Posterior vena cava (tissue), 2 donors: ENCODE measurements at places on chromosomes 13 and 19. TPM values are rescaled to one million over a fixed set of nuclear protein-coding genes. Genes with fewer than 3 reads are reported as not detected.
A peak's percentile ranks its signal among the peaks of the same experiment; 100 is the strongest.

Gene BCL2L12
- total RNA-seq, result 9.3 TPM

- DNase-seq, result no peak
Observed at GRCh38 chr13:64928696-64929499, 2301.2 kb downstream of the PCDH9 start.

DNA sequence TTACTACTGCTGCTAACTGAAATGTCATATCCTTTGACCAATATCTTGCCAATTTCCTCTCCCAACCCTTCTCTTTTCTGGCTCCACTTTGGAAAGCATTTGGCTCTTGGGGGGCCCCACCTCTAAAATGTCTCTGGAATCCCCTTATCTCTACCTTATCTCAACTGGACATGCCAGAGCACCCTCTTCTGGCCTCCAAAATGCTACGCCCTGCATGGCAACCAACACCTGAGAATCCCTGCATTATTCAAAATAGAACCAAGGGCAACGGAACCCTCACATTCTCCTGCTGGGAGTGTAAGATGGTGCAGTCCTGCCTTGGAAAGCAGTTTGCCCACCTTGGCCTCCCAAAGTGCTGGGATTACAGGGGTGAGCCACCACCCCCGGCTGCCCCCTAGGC, 35.3 kb downstream of the CERS4 start:
- no peak for DNase-seq

Gene TMPRSS9
- total RNA-seq, result not detected

GRCh38 chr13:20721454-20722357, 18.2 kb downstream of the IL17D start:
- DNase-seq, result peak; percentile 88

Gene GYS1
- total RNA-seq, result 39.5 TPM

DNA sequence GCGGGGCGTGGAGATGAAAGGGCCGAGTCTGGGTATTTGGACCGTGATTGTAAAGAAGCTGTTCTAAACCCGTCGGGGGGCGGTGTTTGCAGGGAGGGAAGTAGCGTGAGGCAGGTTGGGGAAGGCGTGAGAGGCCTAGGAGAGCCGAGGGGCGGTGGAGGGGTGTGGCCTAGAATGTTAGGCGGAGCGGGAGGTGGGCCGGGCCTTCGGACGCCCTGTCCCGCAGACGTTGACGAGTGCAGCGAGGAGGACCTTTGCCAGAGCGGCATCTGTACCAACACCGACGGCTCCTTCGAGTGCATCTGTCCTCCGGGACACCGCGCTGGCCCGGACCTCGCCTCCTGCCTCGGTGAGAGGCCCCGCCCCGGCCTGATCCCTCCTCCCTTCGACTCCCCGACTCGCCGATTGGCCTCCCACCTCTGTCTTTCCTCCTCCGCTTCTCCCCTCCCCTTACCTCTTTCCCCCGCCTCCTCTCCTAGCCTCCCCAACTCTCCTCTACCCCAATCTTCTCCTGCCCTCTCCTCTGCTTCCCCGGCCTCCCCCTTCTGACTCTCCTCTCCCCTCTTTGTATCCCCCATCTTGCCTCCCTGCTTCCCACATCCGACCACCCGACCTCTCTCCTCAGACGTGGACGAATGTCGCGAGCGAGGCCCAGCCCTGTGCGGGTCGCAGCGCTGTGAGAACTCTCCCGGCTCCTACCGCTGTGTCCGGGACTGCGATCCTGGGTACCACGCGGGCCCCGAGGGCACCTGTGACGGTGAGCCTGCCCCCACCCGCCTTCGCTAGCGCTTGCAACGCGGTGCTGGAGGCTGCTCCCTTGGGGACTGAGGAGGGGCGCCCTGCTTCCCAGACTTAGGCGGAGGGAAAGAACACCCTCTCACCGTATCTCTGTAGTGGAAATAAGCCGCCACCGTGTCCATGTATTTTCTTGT, 12.8 kb downstream of the LTBP4 start:
- peak; percentile 95 for DNase-seq

DNA sequence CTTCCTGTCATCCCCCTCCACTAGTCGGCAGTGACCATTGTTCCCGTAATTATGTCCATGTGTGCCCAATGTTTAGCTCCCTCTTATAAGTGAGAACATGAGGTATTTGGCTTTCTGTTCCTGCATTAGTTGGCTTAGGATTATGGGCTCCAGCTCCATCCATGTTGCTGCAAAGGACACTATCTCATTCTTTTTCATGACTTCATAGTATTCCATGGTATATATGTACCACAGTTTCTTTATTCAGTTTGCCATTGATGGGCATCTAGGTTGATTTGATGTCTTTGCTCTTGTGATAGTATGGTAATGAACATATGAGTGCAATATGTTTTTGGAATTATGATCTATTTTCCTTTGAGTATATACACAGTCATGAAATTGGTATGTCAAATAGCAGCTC, 522.1 kb downstream of the DCT start:
- no peak for DNase-seq

Gene ZGLP1
- total RNA-seq, result 1.1 TPM

- DNase-seq, result peak; percentile 100
Observed at GRCh38 chr19:58400916-58401839, 5.7 kb downstream of the RNF225 start.

Gene AMH
- total RNA-seq, result 1.1 TPM

- no peak for DNase-seq
Observed at GRCh38 chr13:39189778-39190177, 151.5 kb downstream of the NHLRC3 start.

DNA sequence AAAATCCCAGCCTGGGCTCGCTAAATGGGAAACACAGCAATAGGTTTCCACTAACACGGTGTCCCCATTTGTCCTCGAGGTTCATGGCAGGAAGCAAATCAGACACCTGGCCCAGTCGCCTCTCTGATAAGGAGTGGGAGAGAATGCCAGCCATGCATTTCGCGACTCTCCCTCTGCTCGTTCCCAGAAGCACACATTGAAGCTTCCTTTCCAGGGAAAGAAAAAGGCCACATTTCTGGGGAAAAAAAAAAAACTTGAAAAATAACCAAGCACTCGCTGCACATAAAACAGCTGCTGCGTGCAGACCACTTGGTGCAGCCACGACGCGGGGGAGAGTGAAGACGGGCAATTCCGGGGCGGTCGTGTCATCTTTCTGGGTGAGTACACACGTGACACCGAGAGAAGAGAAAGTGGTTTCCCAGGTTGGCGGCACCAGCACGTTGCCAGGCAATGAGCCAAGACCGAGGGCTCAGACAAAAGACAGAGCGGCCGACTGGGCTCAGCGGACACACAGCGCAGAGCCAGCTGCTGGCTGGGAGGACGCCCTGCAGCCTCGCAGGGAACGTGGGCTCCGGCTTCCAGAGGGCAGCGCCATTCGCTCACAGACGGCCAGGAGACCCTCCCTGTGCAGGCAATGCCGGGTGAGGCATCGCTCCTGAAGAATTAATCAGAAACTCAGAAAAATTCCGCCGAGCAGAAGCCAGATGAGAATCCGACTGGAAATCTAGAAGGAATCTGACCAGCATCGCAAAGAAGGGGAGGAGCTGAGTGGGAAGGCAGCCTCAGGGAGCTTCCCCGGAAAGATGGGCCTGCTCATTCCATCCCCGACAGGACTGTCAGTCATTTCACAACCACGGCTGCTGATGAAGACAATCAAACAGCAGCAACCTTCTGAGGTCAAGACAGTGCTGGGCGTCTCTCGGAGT, 83.2 kb upstream of the IRS2 start:
- peak; percentile 91 for DNase-seq

GRCh38 chr19:16587833-16588823, 15.9 kb upstream of the SLC35E1 start:
- DNase-seq, result no peak

DNA sequence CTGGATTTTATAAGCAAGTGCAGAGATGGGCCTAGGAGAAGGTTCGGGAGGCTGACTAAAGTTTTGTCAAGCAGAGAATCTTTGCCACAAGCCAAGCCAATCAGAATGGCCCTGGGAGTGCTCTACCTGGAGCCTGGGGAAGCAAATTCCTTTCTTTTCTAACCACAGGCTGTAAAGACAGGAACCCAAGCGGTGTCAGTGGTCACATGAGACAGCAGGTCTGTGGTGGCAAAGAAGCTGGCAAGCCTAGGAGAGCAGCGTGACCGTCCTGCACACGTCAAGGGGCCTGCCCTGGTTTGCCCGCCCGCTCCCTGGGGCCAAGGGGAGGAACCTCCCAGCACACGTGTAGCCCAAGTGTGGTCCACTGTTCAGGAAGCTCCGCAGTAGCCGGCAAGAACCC, 90.8 kb downstream of the IPO5 start:
- DNase-seq, result no peak

DNA sequence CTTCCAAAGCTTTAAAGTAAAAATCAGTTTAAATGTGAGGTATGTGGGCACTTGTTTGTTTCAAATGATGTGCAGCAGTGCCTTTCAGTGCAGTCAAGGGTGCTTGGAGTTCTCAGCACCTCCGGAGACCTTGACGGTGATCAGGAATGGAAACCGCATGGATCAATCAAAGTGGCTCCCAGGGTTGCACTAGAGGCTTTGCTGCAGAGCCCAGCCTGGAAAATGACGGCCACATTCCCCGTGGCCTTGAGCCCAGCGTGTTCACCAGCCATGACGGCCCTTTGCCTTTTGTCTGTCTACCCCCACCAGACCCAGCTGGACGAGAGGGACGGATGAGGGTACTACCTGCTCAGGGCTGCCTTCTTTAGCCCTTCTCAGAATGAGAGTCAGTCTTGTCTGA, 320.0 kb downstream of the TEX29 start:
- no peak for DNase-seq

GRCh38 chr19:29379257-29380021, 146.4 kb upstream of the VSTM2B start:
- DNase-seq, result peak; percentile 60

GRCh38 chr19:1624458-1624857, 19.2 kb upstream of the UQCR11 start:
- no peak for DNase-seq

DNA sequence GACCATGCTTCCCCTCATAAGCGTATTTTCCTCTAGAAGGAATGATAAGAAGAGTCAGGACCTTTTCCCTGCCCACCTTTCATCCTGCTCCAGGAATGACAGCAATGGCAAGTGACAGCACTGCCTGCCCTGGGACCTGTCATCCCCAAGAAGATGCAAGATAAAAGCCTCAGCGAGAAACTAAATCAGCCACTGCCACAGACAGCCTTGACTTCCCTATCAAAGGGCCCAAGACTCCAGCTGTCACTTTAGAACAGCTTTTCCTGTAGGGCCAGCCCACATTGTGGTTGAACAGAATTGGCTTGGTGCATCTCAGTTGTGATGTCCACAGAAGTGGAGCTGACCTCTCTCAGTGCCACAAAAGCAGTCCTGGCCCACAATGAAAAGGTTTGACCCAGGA, 1.1 kb downstream of the RAB8A start:
- DNase-seq, result no peak

Gene PRTN3
- 0.38 TPM for total RNA-seq

GRCh38 chr13:19618977-19619376, 14.5 kb upstream of the MPHOSPH8 start:
- DNase-seq, result no peak

DNA sequence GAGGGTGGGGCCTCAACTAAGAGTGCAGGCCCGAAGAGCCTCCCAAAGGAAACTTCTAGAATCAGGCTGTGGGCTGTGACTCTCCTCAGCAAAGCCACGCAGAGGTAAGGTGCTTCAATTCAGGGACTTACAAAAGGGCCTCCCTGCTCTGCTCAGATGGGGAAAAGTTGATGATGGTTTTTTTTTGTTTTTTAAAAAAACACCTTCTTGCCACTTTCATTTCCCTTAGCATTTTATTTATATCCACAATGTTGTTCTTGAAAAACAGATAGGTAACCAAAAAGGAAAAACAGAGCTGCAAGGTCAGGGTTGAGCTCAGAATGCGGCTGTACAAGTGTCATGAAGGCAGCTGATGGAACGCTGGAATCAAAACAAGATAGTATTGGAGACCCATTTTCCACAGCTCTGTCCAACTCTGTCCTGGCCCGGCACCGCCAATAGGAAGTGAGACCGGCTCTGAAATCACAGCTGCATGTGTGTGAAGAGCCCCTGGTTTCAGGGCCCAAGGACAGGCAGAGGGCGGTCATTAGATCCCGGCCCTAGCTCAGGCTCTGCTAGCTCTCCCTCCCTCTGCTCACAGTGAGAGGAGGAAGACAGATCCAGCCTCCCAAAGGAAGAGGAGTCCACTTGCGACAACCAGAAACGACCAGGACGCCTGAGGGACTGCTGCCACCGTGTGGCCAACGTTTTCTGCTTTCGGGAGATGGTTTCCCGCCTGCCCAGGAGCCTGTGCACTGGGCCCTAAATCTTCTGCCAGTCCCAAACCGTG, 58.3 kb downstream of the KLF2 start:
- DNase-seq, result peak; percentile 97

GRCh38 chr19:3683405-3684053, 16.7 kb downstream of the PIP5K1C start:
- DNase-seq, result peak; percentile 86

DNA sequence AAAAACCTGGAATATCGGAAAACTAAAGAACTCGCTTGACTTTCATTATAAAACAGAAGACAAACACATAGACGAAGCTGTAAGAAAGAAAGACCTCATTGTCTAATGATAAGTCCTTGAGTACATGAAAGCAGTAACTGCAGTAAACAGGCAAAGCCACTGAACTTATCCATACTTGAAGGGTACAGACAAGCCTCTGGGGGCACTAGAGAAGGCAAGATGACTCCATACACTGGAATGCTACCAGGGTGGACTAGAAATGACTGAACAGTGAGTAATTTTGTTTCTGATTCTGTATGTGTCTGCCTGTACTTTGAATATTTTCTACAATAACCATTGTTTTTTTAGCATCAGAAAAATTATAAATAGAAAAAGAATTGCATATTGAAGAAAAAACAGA, 507.9 kb downstream of the UQCRFS1 start:
- no peak for DNase-seq

DNA sequence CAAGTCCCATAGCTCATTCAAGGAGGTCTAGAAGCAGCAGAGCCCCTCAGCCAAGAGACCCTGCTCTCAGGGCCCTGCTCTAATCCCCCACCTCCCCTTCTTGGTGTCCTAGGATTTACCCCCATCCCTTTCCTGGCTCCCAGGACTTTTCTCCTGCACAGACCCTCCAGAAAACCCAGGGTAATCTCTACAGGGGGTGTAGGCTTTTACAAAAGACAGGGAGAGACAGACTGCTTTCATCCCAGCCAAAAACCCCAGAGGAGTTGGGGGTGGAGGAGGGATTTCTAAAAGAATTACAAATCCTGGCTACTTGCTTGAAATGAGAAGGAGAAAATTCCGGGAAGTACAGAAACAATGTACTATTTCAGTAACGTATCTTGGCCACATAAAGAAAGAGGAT, 133.3 kb downstream of the TNFSF13B start:
- no peak for DNase-seq

GRCh38 chr19:35521124-35521743, 6.9 kb downstream of the SBSN start:
- no peak for DNase-seq

Gene KLK11
- not detected for total RNA-seq

GRCh38 chr19:12527034-12527836, 24.0 kb downstream of the ZNF564 start:
- DNase-seq, result no peak
